ENCODE measurements at places on chromosomes 3 and 15.

- no peak for DNase-seq
Measured at GRCh38 chr15:72725446-72725845, 39.4 kb downstream of the BBS4 start.

- no peak for DNase-seq
Measured at GRCh38 chr3:103499132-103499900, 1064.5 kb downstream of the ZPLD1 start.

- no peak for DNase-seq
Measured at GRCh38 chr3:3200632-3201212, 21.2 kb upstream of the CRBN start.

- no peak for DNase-seq
Measured at GRCh38 chr3:101244212-101244575, 76.2 kb downstream of the IMPG2 start.

Measured in activated naive CD8-positive, alpha-beta T cell treated with anti-CD3 and anti-CD28 coated beads, Interleukin-2, amount 50 U/mL, for 24 hours (primary cell).